ENCODE measurements at places on chromosomes 6 and 20.

GRCh38 chr20:9523636-9524035 lies 9.2 kb downstream of the LAMP5 start:
- DNase-seq = no peak

GRCh38 chr6:147561726-147562125 lies 53.2 kb downstream of the SAMD5 start:
- DNase-seq = no peak

- DNase-seq = no peak
These were observed 49.1 kb upstream of the PLCB1 start for GRCh38 chr20:8082989-8083388.

GRCh38 chr6:34128045-34128444 lies 17.8 kb downstream of the GRM4 start:
- DNase-seq = no peak

DNA sequence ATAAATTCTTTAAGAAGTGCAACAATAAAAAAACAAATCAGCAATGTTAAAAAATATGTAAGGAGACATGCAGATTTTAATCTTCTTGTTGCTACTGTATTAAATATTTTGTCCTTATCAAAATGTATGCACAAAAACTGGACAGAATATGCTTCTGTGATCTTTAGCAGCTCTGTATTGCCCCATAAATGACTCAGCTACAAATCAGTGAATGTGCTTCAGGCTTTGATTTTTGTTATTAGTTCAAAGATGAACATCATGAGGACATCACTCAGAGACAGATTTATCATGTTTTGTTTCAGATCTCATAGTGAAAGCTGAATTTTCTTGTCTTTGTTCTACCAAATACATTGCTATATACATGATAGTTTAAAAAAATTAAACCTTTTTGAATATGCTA lies 312.4 kb downstream of the GRIK2 start:
- DNase-seq = no peak

- DNase-seq = no peak
These were observed 219.3 kb downstream of the ARHGAP18 start for GRCh38 chr6:129490521-129491255.

DNA sequence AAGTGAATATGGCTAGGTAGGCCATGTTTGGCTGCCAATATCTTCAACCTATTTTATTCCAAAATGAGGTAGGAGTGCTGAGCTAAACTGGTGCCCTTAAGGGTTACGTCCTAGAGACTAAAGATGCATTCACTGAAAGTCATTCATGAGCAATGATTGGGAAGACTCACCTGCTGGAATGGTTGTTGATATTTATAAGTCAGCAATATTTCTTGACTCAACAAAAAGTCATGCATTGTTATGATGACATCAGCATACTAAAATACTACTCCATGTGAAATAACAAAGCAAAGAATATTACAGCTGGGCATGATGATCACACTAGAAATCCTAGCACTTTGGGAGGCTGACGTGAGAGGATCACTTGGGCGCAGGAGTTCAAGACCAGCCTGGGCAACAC lies 17.6 kb upstream of the NUP153 start:
- no peak for DNase-seq

- no peak for DNase-seq
These were observed 11.4 kb upstream of the KIF25 start for GRCh38 chr6:167985911-167986595.

- no peak for DNase-seq
These were observed 21.5 kb downstream of the COL9A3 start for GRCh38 chr20:62838128-62838891.

- no peak for DNase-seq
These were observed 322.2 kb downstream of the ZFAND3 start for GRCh38 chr6:38141716-38142115.

DNA sequence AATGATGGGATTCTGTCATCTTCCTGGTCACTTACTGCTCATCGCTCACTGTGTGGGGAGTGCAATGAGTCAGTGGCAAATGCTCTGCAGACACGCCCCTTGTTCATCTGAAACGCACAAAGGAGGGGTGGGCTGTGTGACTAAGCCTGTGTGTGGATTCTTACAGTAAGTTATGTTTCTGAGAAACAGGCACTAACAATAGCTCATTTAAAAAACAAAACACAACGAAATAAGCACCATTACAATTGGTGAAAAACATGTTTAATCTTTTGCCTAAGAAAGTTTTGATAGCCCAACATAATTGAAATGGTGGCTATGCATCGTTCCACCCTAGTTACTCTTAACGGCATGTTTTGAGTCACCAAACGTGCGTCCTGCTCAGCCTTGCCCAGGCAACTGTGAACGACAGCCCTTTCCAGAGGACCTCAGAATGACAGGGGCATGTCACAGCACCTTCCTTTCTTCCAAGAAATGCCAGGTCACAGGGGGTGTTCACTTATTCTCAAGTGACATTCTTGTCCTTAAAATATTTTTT lies 118.4 kb upstream of the SGK1 start:
- peak; percentile 58 for DNase-seq

DNA sequence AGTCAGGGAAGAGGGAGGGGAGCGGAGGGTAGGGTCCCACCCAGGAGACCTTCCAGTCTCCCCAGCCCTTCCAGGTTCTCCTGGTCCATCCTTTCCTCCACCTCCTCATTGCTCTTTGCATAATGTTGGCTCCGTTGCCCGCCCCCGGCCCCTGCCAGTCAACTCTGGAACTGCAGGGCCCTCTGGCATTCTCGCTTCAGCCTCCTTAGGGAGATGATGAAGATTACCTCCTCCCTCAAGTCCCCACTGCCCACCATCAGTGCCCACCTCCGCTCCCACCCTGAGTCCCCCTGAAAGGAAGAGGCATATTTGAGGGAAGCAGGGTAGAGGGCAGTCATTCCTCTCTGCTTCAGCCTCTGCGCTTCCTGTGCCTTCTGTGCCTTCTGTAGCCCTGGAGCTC lies 8.5 kb downstream of the TMEM63B start:
- no peak for DNase-seq

DNA sequence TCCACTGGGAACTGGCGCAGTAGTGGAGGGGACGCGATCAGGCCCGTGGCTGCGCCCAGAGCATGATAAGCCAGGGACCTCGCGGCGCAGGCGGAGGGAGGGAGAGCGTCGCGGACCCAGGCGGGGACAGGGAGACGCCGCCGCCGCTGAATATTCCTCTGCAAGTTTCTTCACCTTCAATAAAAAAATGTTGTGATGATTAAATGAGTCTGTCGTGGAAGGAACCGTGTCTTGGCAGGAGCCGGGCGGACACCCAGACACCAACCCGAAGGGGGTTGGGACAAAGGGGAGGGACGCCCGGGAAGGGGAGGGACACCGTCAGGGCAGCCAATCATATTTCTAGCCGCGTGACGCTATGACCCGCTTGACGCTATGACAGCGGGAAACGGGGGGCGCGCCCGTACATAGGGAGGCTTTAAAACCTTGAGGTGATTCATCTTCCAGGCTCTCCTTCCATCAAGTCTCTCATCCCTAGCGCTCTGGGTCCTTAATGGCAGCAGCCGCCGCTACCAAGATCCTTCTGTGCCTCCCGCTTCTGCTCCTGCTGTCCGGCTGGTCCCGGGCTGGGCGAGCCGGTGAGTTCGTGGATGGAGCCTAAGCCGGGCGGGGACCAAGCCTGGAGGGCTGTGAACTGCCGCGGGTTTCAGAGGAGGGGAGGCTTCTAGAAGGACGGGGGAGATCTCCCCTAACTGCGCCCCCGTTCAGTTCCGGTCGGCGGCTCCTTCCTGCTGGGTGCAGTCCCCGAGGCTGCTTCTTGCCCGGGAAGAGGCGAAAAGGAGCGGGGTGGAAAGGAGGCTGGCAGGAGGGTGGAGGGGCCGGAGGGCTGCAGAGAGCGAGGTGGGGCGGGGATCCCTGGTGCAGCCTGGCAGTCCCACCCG lies at the start of gene ULBP2:
Gene ULBP2, plus strand, starts transcription at position 432 of the 878 bp plus-strand sequence. Its CDS starts 59 bp downstream, at position 491.
- peak; percentile 63 for DNase-seq

- DNase-seq = no peak
These were observed 30.8 kb upstream of the VSTM2L start for GRCh38 chr20:37872161-37872560.

GRCh38 chr20:4110885-4111284 lies 95.5 kb upstream of the RNF24 start:
- no peak for DNase-seq

DNA sequence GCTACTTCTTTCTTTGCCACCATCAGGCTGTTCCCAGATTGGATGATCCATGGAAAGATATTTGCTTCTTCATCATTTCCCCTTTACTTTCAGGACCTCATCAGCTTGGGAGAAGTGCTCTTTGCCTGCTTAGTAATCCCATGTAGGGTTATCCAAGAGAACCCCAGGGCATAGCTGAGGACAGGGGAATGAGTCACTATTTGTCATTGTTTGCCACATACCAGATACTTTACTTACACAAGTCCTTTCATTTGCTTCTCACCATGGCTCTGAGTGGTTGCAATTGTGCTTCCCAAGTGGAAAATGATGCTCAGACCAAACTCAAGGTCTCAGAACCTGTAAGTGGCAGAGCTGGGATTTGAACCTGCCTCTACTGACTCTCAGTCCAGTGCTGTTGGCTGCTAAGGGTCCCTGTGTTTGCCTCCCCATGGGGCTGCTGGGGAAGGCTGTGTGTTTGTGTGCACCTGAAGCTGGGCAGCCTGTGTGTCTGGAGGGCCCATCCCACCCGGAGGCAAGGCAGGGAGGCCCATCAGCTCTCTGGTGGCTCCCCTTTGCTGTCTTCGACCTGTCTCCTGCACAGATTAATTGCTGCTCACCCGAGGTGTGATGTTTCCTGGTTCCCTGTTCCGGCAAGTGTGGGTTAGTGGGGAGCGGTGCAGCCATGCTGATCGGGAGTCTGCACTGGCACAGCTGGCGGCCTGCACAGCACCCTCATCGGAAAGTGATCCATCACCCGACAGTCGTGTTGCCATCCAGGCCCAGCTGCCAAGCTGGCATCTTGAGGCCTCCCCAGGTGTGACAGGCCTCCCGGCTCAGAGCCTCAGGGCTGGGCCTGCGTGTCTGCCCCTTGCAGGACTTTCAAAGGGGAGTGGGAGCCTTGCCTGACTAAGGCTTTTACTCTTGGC lies 228.8 kb downstream of the DHX35 start:
- no peak for DNase-seq

DNA sequence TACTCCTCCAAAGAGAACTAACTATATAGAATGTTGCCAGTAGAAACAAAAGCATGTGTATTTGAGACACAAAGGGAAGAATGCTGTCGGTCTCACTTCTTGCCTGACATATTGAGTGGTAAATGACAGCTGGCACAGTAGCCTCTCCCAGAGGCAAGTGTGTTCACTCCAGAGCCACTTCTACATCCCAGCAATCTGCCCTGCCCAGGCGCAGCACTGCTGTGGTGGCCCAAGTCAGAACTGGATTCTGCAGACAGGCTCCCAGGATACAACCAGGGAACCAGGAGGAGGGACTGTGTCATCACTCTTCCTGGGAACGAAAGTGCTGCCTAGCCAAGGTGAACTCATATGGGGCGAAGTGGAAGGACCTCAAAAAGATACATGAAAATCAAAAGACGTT lies 103.2 kb upstream of the ARMC2 start:
- no peak for DNase-seq

DNA sequence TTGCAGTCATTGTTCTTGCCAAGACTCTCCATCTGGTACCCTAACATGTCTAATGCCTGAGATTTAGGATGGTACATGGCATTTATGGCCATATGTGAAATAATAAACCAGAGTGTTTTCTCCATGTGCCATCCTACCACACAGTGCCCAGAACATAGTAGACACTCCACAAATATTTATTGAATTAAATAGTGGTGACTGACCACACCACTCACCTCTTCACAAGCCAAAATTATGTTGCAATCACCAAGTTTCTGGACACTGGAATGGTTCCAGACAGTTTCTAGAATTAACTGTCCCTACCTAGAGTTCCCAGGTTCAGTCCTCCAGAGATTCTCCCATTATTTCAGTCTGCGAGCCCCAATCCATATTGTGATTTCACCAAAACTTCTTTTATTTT lies 427.3 kb downstream of the KIF16B start:
- no peak for DNase-seq

DNA sequence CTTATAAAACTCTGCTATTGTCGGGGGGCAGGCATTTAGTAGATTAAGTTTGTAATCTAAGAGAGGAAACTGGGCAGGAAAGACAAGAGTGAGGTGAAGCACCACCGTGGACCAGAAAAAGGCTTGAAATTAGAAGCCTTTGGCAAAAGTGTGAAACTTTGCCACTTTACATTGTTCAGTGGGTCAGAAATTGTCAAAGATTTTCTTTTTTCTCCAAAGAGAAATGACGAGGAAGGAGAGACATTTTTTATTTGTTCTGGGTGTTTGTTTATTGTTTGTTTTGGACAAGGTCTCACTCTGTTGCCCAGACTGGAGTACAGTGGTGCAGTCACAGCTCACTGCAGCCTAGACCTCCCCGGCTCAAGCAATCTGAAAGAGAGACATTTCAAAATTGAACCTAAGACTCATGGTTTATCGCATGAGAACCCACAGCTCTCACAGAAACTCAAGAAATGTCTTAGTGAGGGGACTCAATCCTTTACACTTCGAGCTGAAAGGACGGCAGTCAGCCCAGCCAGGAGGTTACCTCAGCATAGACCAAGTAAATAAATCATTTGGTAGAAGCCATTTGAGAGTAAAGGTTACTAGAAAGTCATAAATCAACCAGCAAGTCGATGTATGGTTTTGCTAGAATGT lies 262.8 kb upstream of the TAB2 start:
- DNase-seq = no peak

DNA sequence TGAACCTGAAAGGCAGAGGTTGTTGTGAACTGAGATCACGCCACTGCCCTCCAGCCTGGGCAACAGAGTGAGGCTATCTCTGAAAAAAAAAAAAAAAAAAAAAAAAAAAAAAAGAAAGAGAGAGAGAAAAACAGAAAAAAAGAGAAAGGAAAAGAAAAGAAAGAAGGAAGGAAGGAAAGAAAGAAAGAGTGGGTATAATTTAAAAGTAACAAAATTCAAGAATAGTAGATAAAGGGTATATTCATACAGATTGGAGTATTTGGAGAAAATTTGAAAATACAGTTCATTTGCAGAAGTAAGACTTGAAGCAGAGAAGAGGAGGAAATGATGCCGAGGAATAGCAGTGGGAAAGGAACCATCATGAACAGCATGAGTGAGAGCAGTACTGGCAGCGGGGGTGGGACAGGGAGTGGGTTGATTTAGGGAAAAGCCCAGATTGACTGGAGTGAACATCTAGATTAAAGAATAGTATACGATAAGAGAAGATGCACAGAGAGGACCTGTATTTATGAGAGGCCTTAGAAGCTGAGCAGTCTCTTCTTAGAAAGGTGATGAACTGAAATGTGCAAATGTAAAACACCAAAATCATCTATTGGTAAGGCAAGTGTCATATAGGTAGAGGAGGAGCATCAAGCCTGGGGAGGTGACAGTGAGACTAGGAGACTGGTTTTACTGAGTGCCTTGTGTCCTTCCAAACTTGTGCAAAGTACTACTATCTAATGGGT lies 17.8 kb upstream of the HLA-DRB1 start:
- no peak for DNase-seq

DNA sequence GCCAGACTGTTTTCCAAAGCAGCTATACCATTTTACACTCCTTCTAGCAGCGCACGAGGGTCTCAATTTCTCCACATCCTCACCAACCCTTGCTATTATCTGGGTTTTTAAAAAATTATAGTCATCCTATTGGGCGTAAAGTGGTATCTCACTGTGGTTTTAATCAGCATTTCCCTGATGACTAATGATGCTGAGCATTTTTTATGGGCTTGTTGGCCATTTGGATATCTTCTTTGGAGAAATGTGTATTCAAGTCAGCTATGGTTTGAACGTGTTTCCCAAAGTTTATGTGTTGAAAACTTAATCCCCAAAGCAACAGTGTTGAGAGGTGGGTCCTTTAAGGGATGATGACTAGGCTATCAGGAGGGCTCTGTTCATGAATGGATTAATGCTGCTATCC lies 6.7 kb downstream of the MCUR1 start:
- DNase-seq = no peak
